ENCODE measurements at places on chromosomes 13 and 19. TPM values are rescaled to one million over a fixed set of nuclear protein-coding genes. Genes with fewer than 3 reads are reported as not detected.

DNA sequence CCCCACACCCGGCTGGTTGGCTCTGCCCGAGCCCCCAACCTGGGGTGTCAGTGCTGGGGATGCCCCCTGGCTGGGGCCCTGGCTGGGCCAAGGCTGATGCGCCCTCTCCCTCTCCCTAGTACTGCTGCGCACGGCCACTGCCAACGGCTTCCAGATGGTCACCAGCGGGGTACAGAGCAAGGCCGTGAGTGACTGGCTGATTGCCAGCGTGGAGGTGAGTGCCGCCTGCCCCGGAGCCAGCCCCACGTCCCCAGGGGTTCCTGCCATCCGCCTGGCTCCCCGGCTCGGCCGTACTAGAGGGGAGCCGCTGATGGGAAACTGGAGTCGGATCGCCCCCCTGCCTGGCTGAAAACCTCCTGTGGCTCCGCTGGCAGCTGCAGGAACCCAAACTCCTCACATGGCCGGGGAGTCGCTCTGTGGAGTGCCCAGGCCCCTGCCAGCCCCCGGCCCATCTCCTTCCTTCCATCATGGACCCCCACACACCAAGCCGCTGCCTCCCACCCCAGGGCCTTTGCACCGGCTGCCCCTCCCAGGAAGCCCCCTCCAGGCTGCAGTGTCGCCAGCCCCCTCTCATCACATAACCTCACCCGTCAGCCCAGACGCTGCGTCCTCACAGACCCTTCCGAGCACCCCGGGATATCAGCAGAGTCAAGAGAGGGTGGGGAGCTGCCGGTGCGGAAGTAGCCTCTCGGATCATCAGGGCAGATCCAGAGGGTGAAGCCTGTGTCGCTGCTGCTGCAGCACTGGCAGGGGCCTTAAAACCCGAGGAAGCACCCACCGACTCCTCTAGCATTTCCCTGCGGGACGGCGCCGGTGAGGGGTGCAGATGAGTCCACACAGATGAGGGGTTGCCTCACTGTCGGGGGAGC, 10.6 kb downstream of the NCLN start:
- no peak for DNase-seq

GRCh38 chr13:32117701-32118100, 86.1 kb downstream of the FRY start:
- no peak for DNase-seq

GRCh38 chr19:16764793-16765433, 45.3 kb downstream of the NWD1 start:
- DNase-seq, result no peak

Gene FPR1
- not detected for total RNA-seq

DNA sequence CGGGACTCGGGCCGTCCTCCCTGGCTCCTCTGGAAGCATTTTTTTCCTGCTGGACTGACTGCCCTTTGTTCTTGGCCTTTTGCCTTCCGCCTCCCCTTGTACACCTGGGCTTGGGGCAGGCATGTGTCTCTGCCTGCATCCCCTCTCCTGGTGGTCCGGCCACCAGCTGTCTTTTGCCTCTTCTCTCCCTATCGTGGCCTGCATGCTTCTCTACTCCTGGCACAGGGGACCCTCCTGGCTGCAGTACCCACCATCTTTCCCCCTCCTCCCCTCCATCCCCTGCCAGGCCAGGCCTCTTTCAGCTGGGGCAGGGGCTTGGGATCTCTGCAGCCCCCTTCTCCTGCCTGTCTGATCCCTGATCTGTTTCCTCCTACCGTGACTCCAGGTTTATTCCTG, 12.1 kb downstream of the WTIP start:
- DNase-seq, result no peak

DNA sequence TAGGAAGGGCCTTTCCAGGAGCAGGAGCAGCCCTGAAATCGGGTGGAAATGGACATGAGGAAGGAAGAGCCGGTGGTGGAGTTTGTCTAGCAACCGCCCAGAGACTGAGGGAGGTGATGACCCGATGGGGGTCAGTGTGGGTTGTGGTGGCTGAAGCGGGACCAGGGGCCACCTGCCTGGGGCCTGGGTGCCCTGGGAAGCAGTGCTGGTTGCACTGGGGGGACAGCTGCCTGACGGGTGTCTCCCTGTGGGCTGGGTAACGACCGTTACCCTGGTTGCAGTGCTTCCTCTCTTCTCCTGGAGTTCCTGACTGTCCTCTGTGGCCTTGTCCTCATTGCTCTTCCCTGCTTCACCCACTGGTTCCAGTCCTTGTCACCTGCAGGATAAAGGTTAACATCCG, 13.0 kb downstream of the ZNF536 start:
- no peak for DNase-seq

Data from A172 (cell line).